Epithelial cell of proximal tubule (primary cell): ENCODE measurements at places on chromosomes 3 and 15.
A peak's percentile ranks its signal among the peaks of the same experiment; 100 is the strongest.

DNA sequence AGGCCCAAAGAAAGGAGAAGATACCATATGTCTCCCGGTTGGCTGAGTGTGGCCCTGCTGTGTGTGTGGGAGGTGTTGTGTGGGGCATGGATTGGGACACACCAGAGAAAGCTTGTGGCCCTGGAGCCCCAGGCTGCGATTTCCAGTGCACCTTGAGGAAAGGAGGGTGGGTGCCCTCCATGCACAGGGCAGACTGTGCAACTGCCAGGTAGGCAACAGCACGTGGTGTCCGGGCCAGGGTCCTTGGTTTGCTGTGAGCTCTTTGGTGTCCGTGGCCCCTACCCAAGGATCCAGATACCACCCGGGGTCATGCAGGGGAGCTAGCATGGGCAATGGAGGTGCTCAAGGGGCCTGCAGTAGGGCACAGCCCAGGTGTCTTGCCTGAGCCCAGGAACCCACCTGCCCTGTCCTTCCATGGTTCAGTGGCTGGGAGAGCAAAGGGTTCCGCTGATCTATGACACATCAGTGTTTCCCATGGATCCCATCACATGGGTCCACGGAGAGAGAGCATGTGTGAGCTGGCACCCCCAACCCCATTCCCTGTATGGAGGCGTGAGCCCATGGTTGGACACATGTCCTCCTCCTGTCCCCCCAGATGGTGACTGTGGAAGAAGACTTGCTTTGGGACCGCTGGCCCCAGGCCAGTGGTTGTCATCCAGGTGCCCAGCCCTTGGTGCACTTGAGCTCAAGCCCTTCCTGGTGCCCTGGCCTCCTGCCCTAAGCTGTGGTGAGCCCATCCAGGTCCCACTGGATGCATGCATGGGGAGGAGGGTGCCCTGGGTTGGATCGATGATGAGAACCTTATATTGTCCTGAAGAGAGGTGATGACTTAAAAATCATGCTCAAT is 223.4 kb downstream of the SNRPN start:
- DNase-seq = no peak

- no peak for DNase-seq
These were observed 82.6 kb downstream of the HMG20A start for GRCh38 chr15:77503240-77503639.

- DNase-seq = no peak
These were observed 16.6 kb upstream of the IREB2 start for GRCh38 chr15:78421238-78421965.

GRCh38 chr3:141241616-141242376 is 10.2 kb downstream of the PXYLP1 start:
- DNase-seq = no peak

GRCh38 chr3:189508784-189509501 is 122.2 kb upstream of the TP63 start:
- DNase-seq = peak; percentile 10

GRCh38 chr15:80948651-80949292 is 40.8 kb downstream of the MESD start:
- no peak for DNase-seq

GRCh38 chr3:172800156-172800555 is 49.6 kb downstream of the ECT2 start:
- DNase-seq = no peak

DNA sequence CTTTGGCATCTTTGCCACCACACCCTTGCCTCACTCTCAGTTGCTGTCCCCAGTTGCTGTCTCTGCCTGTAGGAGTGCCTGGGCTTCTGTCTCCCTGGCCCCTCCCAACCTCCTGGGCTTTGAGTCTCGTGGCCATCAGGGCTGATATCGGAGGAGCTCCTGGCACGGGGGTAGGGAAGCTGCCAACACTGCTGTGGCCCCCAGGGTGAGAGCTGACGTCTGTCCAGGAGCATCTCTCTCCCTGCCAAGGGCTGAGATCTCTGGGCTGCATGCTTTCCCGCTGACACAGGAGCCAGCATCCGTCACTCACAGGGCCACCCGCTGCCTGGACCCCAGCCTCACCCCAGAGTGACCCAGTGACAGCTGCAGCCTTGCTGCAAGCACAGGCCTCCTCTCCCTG is 47.4 kb downstream of the EXOG start:
- DNase-seq = no peak

DNA sequence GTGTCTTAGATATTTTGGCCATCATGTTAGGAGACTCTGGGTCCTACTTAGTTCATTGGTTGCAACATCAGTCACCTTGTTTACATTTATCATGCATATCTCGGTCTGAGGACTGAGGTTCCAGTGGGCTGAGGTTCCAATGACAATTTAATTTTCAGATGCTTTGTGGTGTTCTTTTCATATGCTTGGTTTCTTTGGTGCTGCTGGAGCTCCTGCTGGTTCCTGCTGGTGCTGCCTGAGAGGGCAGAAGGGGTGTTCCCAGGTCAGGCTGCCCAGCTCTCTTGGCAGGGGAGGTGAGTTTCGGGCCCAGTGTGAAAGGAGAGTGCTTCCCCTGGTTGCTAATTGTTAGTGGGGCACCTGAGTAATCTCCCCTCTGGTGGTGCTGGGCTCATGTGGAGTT is 6.9 kb upstream of the KLHL40 start:
- no peak for DNase-seq

GRCh38 chr15:70589221-70589620 is 174.1 kb downstream of the UACA start:
- no peak for DNase-seq
